Regular cardiac myocyte (primary cell): ENCODE measurements at places on chromosomes 6 and 20. TPM values are rescaled to one million over a fixed set of nuclear protein-coding genes. Genes with fewer than 3 reads are reported as not detected.

The SLC32A1 gene
- total RNA-seq, result under 0.01 TPM in 1 of 2 replicates, not detected in the other

The C6orf52 gene
- 0.56 TPM in 1 of 2 replicates, not detected in the other for total RNA-seq

The ENTPD6 gene
- total RNA-seq, result 44.3 and 81.9 TPM in 2 replicates

The OCSTAMP gene
- not detected in 2 replicates for total RNA-seq

The IYD gene
- under 0.01 TPM in 1 of 2 replicates, not detected in the other for total RNA-seq

The SLC25A27 gene
- total RNA-seq, result 1.5 and 4.5 TPM in 2 replicates

The CD40 gene
- total RNA-seq, result 5.8 and 14.9 TPM in 2 replicates

The FUT9 gene
- total RNA-seq, result not detected in 2 replicates

The IL17F gene
- not detected in 2 replicates for total RNA-seq

The CDSN gene
- under 0.01 TPM in 1 of 2 replicates, not detected in the other for total RNA-seq

The ARG1 gene
- total RNA-seq, result not detected in 2 replicates

The C6orf118 gene
- total RNA-seq, result not detected in 2 replicates
